Inflammatory macrophage treated with lipopolysaccharide for 4 hours (primary cell): ENCODE measurements at places on chromosomes 7 and 10.
A peak's percentile ranks its signal among the peaks of the same experiment; 100 is the strongest.

GRCh38 chr10:21526860-21527597, 1.5 kb upstream of the SKIDA1 start:
- peak; percentile 44 for DNase-seq

GRCh38 chr10:22988581-22989360, 60.9 kb downstream of the ARMC3 start:
- DNase-seq: peak; percentile 67

- peak; percentile 94 for DNase-seq
Observed at GRCh38 chr7:107914831-107915230, 23.8 kb downstream of the DLD start.

GRCh38 chr10:69224862-69225657, 4.9 kb downstream of the HKDC1 start:
- DNase-seq: no peak

- no peak for DNase-seq
Observed at GRCh38 chr7:22350466-22351328, 6.3 kb downstream of the RAPGEF5 start.

DNA sequence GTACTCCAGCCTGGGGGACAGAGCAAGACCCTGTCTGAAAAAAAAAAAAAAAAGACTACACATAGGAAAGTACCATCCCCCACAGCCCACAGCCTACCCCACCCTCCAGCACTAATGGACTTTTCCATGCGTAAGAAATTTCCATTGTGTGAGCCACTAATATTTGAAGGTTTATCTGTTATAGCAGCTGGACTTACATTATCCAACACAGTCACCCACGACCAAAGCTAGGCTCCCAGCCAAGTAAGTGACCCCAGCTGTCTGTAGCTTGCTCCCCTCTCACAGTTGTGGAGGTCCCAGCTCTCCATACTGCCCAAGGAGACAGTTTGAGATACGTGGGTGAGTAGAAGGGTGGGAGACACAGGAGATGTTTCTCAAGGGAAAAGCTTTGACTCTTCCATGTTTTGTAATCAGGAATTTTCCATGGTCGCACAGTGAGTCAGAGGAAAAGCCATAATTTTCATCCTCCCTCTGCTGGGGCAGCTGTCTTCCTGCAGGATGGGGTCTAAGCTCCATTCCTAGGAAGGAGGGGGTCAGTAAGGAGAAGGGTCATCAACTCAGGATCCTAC, 57.4 kb downstream of the CAV1 start:
- DNase-seq: no peak

DNA sequence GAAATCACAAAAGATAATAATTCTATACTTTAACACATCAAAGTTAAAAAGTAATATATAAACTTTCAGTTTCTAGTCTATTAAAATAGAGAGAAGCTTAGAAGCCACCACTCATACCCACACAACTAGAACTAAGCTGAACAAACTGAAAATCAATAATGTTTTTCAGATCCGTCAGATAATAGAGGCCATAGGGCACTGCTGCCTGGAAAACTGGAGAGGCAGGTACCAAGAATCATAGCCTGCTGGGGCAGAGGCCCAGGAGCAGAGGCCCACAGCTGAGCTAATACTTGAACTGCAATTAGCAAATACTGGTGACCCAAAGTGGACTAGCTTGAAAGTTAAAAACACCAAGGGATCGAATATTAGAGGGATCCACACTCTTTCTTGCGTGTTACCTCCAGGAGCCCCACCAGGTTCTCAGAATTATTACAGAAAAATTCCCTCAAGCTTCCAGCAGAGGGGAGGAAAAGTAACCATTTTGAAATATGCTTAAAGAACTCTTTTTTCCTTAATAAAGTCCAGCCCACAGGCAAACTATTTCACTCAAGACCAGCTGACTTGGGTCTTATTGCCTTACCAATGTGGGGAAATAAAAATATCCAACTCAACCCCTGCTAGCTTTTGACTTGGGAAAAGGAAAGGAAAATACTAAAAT, 774.1 kb upstream of the IGFBP3 start:
- no peak for DNase-seq
